Myocyte (in vitro differentiated cells): ENCODE measurements at places on chromosomes 5 and 9. TPM values are rescaled to one million over a fixed set of nuclear protein-coding genes. Genes with fewer than 3 reads are reported as not detected.

C7 gene
- 3.6 and 25.8 TPM in 2 replicates for total RNA-seq

NDUFS4 gene
- 103 and 104 TPM in 2 replicates for total RNA-seq

ZNF462 gene
- 10.8 and 14.7 TPM in 2 replicates for total RNA-seq

INSL6 gene
- total RNA-seq = not detected in 2 replicates

PLPP7 gene
- 63.5 and 92.3 TPM in 2 replicates for total RNA-seq

FRMD3 gene
- total RNA-seq = 2.9 and 8.6 TPM in 2 replicates
